ENCODE measurements at places on chromosomes 6 and 20.
A peak's percentile ranks its signal among the peaks of the same experiment; 100 is the strongest.

DNA sequence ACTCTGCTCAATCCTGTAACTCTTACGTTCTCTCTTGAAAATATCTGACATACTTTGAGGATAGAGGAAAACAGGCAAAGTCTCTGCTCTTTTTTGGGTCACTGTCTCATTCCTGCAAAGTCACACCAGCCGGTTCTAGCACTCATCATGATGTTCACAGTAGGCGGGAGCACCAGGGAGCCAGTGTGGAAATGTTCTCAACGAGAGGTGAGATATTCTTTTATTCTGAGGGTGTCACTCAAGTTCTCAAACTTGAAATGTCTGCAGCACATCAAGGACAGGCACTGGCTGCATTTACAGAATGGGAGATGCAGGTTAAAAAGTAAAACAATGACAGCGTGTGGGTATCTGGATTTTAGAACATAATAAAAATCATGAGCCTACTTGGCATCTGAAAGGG lies 714.7 kb downstream of the QKI start:
- no peak for DNase-seq

- DNase-seq = peak; percentile 86
These were observed 133.8 kb downstream of the SMOC2 start for GRCh38 chr6:168574699-168575195.

- no peak for DNase-seq
These were observed 1.9 kb upstream of the AFDN start for GRCh38 chr6:167824591-167825331.

- DNase-seq = no peak
These were observed 16.0 kb downstream of the ZBTB46 start for GRCh38 chr20:63814891-63815614.

DNA sequence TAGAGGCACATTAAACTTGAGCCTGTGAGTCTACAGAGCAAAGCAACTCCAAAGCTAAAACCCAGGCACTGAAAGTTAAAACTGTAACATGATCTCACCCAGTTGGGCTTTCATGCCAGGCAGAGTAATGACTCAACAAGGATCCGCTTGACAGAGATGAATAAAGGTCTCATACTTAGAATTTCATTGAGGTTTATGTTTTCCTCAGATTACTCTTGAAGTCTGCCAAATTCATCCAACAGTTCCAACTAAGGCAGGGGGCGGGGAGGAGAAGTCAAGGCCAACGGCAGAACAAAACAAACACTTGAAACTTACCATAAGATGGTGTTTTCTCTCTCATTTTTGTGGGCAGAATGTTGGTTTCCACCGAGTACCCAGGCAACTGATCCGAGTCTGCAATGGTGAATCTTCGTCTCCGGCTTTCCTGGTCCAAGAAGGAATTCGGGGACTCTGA lies 54.0 kb upstream of the IPCEF1 start:
- DNase-seq = no peak

DNA sequence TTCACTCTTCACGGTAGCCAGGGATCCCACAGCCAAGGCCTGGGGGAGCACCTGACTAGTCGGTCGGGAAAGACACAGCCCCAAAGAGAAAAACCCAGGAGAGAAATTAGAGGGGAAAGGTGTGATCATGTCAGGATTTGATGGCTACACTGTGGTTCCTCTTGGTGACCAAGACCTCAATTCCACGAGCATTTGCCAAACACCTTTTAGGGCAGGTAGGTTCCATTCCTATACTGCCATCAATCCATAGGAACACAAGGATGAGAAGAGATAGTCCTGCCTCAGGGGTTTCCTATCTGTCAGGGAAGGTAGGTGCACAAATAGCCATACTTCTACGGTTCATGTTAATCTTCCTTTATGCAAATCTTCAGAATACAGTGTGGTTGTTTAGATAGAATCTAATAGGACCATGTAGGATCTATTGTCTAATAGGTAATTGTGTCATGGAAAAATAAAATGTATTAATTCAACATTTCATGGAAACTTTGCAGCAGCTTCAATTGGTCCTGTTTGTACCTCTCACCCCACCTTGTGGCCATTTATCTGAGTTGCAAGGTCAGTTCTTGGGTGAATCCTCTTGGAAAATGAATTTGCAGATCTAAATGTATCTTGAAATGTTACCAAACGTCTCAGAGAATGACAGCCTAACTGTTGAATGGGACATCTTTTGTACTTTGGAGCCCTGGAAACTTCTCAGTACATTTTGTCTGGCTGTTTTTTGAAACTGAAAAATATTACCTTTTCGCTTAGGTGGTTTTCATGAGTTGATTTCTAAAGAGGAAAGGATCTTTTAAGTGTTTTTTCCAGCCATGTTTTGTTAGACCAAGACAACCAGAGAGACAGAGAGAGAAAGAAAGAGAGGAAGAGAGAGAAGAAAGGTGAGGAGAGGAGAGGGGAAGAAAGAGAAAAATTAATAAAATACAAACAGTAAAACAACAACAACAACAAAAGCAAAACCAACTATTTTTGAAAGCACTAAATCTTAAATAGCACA lies 33.7 kb upstream of the IYD start:
- no peak for DNase-seq

Measured in vagina (tissue), 2 donors.